ENCODE measurements at places on chromosomes 5 and 9.

DNA sequence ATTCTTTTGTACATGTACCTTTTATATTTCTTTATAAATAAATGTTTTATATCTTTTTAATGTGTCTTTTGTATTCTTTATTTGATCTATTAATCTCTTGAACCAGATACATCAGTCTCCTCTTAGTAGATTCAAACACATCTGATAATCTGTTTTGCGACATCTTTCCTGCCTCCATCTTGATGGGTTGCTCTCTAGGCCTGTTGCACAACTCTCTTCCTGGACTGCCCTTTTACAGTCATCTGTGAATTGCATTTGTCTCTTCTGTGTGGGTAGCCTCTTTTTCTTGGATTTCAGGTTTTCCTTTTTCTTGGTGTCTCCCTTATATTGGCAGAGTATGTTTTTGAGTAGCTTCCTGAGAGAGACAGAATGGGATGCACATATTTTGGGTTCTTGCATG lies 6.2 kb downstream of the ZFYVE16 start:
- no peak for DNase-seq

DNA sequence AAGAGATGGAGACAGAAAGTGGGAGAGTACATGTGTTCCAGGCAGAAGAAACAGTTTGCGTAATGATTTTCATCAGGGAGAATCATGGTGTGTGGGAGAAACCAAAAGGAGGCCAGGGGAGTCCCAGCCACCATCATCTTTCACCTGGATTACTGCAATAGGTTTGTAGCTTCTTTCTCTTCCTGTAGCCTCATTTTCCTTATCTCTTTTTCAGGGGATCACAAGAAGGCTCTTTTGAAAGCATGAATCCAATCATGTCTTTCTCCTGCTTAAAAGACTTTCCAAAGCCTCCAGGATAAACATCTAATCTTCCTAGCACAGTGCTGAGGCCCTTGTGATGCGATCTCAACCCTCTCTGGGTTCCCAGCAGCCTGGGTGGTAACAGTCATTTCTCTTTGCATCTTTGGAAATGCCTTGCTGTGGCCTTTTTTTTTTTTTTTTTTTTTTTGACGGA lies 10.3 kb upstream of the GPBP1 start:
- no peak for DNase-seq

- DNase-seq, result no peak
These were observed 29.8 kb upstream of the ENHO start for GRCh38 chr9:34552606-34552981.

- no peak for DNase-seq
These were observed 198.3 kb upstream of the TBC1D2 start for GRCh38 chr9:98453589-98454311.

DNA sequence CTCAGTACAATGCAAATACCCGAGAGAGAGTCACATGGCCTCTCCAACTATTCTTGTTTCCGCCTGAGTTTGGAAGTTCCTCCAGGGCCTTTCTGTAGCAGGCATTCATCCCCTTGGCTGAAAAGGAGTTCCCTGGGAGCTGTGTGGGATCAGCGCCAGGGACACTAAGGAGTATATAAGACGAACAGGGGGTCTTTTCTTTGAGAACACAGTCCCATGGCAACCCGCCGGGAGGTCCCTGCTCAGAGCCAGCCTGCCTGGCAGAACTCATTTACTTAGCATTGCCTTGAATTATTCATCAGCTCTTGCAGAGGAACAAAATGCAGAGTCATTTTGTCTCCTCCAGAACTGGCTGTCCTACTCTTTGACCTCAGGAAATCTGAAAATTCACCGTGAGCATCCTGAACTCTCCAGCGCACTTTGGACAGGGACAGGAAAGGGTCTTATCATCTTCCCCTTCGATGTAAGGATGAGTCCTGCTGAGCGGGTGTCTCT lies 120.4 kb upstream of the OSMR start:
- no peak for DNase-seq

All from natural killer cell (primary cell).